Kidney (tissue), 22 donors: ENCODE measurements at places on chromosomes 16 and 17. TPM values are rescaled to one million over a fixed set of nuclear protein-coding genes. Genes with fewer than 3 reads are reported as not detected.

The SLC52A1 gene
- total RNA-seq: 0.19 TPM

- no peak overlapping the region for H3K4me3 ChIP-seq
- H3K27me3 ChIP-seq: no peaks in the 10 kb centered on the region
- H3K36me3 ChIP-seq: no peaks in the 10 kb centered on the region
- no peak overlapping the region for H3K27ac ChIP-seq
- no peak for DNase-seq
Observed at GRCh38 chr17:29242790-29243189, 3.9 kb upstream of the CRYBA1 start.

The CIITA gene
- total RNA-seq: 50.5 TPM

- no peaks in the 10 kb centered on the region for H3K36me3 ChIP-seq
- no peak overlapping the region for H3K4me3 ChIP-seq
- H3K4me1 ChIP-seq: no peaks in the 10 kb centered on the region
Observed at GRCh38 chr16:84678541-84678940, 21.3 kb upstream of the USP10 start.

The ITGAD gene
- 0.13 TPM for total RNA-seq

GRCh38 chr17:72119873-72120641 is 763 bp upstream of the SOX9 start:
- H3K36me3 ChIP-seq: no peaks in the 10 kb centered on the region
- peaks cover 37% of the 10 kb centered on the region for H3K27me3 ChIP-seq
- peak; percentile 74 for DNase-seq
- H3K27ac ChIP-seq: peak overlapping the region; percentile 72
- peak overlapping the region; percentile 53 for H3K4me3 ChIP-seq
- no peaks in the 10 kb centered on the region for H3K4me1 ChIP-seq
